Eye (tissue), 1 donor: ENCODE measurements at places on chromosomes 16 and 17.
A peak's percentile ranks its signal among the peaks of the same experiment; 100 is the strongest.

DNA sequence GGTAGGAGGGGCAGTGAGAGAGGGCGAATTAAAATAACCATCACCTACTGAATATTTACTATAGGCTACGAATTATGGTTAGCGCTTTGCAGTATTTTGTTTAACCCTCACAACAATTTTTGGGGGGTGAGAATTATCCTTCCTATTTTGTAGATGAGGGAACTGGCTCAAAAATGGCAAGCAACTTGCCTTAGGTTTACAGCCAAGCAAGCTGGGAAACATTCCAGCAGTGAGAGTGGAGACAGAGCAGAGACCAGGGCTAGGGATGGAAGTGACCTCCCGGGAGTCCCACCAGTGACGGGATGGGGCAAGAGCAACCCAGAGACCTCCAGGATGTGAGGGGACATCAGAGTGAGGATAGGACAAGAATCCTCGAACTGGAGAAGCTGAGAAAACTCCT is 352 bp upstream of the VMO1 start:
- peak; percentile 16 for DNase-seq

- no peak for DNase-seq
Observed at GRCh38 chr17:70677783-70678647, 508.7 kb downstream of the KCNJ2 start.

GRCh38 chr17:66724581-66725341 is 110.2 kb upstream of the CACNG5 start:
- peak; percentile 70 for DNase-seq

DNA sequence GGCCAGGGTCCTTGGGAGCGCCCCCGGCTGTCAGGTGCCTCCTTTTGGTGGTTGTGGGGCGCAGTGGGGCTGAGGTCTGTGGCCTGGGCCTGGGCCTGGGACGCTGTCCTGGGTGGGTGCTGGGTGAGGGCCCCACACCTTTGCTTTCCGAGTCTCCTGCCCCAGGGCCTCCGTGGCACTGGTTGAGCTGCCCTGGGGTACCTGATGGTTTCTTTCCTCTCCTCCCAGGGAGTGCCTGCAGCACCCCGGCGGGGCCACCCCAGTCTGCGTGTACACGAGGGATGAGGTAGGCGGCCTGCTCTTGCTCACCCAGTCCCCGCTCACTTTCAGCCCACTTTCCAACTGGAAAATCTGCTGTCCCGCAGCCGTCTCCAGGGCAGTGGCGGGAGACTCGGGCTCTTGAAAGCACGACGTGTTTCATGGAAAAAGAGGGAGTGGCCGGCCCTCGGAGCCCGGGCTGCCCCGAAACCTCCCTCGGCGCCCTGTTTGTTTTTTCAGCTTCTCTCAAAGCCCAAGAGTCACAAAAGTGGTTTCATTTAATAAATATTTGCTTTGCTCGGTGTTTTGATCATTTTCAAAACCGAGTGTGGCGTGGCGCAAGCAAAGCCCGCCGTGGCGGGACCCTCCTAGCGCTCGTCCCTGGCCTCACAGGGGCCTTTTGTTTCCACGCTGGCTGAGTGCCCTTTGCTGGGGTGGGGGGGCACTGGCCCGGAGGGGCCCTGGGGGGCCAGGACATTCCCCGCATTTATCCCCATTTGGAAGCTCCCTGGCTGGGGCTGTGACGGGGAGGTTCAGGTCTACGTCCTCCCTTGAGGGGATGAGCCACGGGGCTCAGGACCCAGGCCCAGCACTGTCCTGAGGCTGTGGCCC is 17.4 kb downstream of the ASPSCR1 start:
- no peak for DNase-seq

DNA sequence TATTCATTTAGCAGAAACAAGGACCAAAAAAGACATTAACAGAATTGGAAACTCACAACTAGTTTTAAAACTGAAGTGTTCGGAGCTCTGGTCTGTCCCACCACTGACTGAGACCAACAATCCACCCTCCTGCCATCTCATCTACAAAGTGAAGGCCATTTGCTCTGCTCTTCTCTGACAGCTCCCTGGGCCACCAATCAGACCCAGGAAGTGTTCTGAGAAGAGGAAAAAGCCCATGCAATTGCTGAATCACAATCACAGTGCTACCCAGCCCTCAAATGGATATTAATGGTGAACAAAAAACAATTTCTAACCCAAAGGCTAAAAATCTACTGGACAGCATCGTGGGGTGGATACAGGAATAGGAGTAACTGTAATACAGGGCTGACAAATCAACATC is 2.1 kb downstream of the RPL23 start:
- no peak for DNase-seq

- DNase-seq: peak; percentile 72
Observed at GRCh38 chr17:79695797-79696609, 34.7 kb upstream of the ENPP7 start.

GRCh38 chr17:47316311-47316710 is 7.4 kb upstream of the EFCAB13 start:
- DNase-seq: no peak

GRCh38 chr16:69848637-69849545 is 86.8 kb downstream of the WWP2 start:
- peak; percentile 62 for DNase-seq
